ENCODE measurements at places on chromosomes 4 and X.

- DNase-seq = no peak
- H3K4me1 ChIP-seq = no peaks in the 10 kb centered on the region
- peaks cover 9% of the 10 kb centered on the region for H3K36me3 ChIP-seq
- no peaks in the 10 kb centered on the region for H3K27me3 ChIP-seq
These were observed 13.3 kb upstream of the AASDH start for GRCh38 chr4:56400560-56400959.

GRCh38 chrX:53294024-53294648, 12.8 kb upstream of the IQSEC2 start:
- H3K4me1 ChIP-seq = peaks cover 7% of the 10 kb centered on the region
- no peak overlapping the region for H3K27ac ChIP-seq
- H3K4me3 ChIP-seq = no peak overlapping the region
- H3K27me3 ChIP-seq = no peaks in the 10 kb centered on the region
- no peak for DNase-seq

DNA sequence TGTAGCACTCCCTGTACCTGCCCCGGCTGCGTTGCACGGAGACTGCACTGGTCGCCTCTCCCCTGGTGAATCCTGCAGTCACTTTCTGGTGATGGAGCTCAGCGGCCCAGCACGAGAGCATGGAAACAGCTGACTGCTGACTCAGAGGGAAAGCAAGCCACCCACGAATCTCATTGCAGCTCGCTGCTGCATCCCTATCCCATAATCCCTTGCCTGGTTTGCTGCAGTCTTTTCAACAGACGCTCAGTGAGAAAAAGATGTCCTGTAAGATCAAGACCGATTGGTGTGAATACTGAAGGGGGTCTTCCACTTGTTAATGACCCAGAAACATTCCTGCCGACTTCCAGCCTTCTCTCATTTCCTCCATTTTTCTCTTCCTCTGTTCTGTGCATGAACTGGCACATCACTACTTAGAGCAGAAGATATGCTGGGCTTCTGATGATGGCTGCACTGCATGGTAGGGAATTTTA, 52.9 kb downstream of the TRIM2 start:
- no peaks in the 10 kb centered on the region for H3K36me3 ChIP-seq
- peaks cover 44% of the 10 kb centered on the region for H3K27me3 ChIP-seq
- H3K27ac ChIP-seq = no peak overlapping the region
- no peak for DNase-seq
- H3K4me3 ChIP-seq = no peak overlapping the region

GRCh38 chrX:55715847-55716246, 1.7 kb upstream of the RRAGB start:
- H3K36me3 ChIP-seq = peaks cover 4% of the 10 kb centered on the region
- no peak overlapping the region for H3K27ac ChIP-seq
- peaks cover 9% of the 10 kb centered on the region for H3K4me1 ChIP-seq
- H3K4me3 ChIP-seq = no peak overlapping the region

GRCh38 chr4:71411981-71412380, 73.2 kb downstream of the SLC4A4 start:
- no peak overlapping the region for H3K27ac ChIP-seq
- H3K4me1 ChIP-seq = no peaks in the 10 kb centered on the region
- H3K36me3 ChIP-seq = no peaks in the 10 kb centered on the region
- DNase-seq = no peak
- H3K27me3 ChIP-seq = no peaks in the 10 kb centered on the region
- no peak overlapping the region for H3K4me3 ChIP-seq

Data from central memory CD8-positive, alpha-beta T cell (primary cell).